CD4-positive, CD25-positive, alpha-beta regulatory T cell (primary cell): ENCODE measurements at places on chromosomes 16 and 17.

DNA sequence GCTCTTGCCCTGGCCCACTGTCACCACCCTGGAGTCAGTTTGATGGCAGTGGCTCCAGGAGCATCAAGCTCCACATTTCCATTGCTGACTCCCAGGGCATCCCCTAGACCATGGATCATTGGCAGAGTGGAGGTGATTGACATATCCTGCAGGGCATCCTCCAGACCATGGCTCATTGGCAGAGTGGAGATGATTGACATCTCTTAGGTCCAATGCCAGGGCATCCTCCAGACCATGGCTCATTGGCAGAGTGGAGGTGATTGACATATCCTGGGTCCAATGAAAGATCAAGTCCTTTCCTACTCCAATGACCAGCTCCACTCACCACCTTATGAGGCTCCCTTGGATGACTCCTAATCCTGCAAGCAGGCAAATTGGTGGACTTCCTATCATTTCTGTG lies 174.3 kb upstream of the NLRP1 start:
- DNase-seq: no peak

DNA sequence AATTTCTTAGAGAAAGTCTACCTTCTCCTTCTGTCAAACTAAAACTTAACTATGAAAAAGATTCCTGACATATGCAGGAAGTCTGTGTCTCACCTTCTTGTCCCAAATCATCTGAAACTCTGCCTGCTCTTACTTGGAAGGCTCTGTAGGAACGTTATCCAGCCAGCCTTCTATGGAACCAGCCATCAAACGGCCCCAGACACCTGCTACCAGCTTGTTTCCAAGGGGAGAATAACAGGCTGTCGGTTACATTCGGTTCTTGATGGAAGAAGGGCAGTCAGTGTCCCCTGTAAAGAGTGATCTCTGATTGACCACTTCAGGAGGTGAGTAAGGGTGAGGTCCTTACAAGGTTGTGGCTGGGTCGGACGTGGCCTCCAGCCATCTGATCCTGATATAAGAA lies 1.7 kb downstream of the ADAMTS18 start:
- no peak for DNase-seq

DNA sequence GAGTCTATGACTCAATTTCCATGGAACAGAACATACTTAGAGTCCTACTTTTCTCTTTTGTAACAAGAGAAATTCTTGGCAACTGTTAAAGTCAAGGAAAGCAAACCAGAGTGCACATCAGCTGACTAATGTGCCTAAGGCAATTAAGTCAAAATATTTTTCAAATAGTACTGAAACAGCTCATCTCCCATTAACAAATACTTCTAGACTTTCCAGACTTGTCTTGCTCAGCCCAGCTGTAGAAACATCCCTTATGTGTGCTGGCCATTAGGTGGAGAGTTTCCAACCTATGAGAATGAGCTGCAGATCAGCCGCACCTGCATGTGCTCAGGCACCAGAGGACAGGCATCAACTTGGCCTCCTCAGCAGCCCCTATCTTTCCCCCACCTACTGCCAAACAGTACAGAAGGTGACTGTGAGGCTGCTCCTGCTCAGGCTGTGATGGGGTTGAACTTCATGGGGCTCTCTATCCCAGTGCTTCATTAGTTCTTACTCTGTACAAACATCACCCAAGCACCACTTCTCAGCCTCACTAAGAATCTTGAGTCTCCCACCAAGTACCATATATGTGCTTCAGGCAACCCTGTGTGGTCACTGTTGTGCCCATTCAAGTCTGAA lies 32.2 kb downstream of the TEX2 start:
- no peak for DNase-seq

DNA sequence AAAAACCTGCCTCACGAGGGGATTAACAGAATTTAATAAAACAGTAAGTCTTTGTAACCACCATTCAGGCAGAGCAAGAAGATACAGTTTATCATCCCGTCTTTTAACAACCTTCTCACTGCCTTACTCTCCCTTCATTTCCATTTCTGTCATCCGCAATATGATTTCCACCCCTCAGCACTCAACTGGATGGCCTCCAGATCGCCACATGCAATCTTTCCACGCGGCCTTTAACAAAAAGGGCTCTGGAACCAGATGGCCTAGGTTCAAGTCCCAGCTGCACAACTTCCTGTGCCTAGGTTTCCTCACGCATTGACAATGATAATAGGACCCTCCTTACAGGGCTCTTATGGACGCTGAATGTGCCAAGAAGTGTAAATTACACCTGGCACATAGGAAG lies 103.6 kb downstream of the GAS7 start:
- no peak for DNase-seq

DNA sequence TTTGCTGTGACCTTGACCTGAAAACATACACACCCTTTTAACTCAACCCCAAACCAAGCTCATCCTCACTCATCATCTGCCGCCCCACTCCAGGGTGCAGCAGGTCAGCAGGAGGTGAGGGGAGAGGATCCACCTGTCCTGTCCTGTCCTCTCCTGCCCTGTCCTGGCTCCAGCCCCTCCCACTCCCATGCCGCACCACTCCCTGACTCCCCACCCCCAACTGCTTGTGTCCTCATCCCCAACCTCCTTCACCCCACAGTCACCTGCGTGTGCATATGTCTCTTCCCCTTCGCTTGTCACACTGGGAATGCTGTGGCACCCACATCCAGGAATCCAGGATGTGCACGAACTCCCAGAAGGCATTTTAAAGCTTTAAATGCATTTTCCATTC lies 15.6 kb downstream of the NGFR start:
- DNase-seq: no peak

GRCh38 chr17:44793885-44794842 lies 35.4 kb downstream of the ADAM11 start:
- DNase-seq: no peak

GRCh38 chr17:37490022-37490587 lies 414 bp downstream of the DUSP14 start:
- peak; percentile 57 for DNase-seq

GRCh38 chr16:87138738-87139267 lies 178.4 kb downstream of the C16orf95 start:
- no peak for DNase-seq

- DNase-seq: no peak
Observed at GRCh38 chr16:81457326-81458133, 12.9 kb downstream of the CMIP start.

DNA sequence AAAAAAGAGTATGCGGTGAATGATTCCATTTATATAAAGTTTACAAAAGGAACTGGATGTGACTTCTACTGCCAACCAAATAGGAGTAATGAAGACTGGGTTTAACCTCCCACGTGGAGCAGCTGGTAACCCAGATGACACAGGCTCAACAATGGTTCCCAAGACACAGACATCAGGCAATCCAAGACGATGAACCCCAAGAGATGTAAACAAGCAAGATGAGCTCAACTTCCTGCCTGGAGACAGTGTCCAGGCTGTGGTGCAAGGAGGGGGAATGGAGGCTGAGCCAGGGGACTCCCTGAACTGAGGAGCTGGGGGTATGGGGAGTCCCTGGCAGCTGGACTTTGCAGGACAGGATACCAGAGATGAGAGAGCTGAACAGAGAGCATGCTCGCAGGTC lies 104.7 kb downstream of the LITAF start:
- DNase-seq: no peak

- no peak for DNase-seq
Observed at GRCh38 chr16:46884513-46885293, 541 bp downstream of the GPT2 start.

DNA sequence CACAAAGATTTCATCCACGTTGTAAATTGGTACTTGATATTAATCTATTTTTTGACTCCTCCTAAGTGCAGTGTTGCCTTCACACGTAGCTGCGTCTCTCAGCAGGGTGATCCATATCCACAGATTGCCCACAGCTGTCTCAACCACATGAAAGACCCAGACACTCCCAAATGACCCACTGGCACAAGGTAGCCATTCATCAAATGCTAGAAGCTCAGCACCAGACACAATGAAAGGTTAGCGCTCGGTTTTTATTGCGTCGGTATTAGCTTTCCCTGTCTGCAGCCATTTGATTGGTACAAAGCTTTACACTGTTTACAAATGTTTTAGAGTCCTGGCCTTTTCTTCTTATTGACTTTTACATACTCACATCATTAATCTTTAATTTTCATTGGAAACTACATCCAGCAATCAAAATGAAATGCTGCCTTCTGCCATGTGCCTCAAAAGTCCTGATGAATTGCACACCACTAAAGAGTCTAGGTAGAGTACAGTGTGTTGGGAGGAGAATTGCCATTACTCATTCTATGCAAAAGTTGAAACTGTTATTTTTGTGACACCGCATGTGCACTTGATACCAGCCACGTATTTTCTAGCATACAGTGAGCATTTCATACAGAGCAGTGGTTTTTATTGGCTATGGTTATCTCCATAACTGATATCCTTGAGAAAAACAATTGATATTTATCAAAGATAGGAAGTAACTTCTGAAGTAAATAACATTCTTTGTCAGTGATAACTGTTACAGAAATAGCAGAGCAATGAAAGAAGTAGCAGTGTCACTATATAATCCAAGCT lies 127.3 kb upstream of the NUDT7 start:
- DNase-seq: no peak

DNA sequence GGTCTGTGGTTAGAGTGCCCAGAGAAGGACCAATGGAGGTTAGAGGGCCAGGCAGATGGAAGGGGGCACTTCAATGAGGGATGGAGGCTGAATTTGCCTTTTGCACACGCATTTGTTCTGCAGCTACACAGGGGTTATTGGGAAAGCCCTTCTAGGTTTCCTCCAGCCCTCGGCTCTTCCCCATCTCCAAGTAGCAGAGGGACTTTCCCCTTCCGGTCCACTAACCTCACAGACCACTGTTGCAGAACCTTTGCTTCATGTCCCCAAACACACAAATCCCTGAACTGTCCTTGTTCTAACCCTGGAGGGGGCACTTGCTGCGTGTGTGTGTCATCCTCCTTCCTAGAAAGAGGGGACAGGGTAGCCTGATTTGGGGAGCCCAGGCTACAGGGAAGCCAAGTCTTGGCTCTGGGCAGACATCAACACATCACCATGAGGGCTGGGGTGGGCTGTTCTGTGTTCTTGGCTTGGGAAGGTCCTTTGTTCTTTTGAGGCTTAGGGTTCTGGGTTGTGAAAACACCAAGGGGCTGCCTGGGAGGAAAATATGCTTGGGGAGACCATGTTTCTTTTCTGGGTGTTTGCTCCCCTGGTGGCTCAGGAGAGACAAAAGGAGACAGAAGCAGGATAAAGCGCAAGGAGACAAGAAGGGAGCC lies 7.3 kb upstream of the NR1D1 start:
- peak; percentile 21 for DNase-seq

GRCh38 chr17:42111265-42111636 lies 1.3 kb downstream of the DHX58 start:
- no peak for DNase-seq

- DNase-seq: no peak
Observed at GRCh38 chr16:51807551-51807950, 656.5 kb upstream of the SALL1 start.

DNA sequence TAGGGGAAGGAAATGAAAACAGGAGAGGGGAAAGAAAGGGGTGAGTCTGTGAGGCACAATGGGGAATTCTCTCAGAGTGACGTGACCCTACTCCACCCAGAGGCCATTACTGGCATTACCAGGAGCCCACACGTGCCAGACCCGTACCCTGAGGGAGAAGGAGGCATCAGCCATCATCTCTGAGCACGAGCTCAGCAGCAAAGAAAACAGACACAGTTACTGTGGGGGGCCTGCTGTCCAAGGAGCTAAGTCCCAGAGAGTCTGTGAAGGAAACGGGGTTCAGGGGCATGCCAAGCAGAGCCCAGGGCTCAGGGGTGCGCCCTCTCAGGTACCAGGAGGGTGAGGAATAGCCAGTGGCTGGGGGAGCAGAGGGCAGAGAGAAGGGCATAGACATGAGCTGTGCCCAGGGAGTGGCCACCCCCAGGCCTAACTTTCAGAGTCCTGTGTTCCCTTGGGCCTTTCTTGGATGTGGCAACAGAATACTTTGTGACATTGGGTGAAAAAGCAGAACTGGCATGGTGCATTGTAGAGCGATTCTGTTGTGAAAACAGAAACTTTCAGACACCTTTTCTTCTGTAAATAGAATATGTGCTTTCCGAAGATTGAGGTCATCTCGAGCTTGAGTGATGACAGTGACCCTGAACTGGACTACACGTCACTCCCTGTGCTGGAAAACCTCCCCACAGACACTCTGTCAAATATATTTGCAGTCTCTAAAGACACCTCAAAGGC lies 11.3 kb downstream of the TAF1C start:
- peak; percentile 43 for DNase-seq

DNA sequence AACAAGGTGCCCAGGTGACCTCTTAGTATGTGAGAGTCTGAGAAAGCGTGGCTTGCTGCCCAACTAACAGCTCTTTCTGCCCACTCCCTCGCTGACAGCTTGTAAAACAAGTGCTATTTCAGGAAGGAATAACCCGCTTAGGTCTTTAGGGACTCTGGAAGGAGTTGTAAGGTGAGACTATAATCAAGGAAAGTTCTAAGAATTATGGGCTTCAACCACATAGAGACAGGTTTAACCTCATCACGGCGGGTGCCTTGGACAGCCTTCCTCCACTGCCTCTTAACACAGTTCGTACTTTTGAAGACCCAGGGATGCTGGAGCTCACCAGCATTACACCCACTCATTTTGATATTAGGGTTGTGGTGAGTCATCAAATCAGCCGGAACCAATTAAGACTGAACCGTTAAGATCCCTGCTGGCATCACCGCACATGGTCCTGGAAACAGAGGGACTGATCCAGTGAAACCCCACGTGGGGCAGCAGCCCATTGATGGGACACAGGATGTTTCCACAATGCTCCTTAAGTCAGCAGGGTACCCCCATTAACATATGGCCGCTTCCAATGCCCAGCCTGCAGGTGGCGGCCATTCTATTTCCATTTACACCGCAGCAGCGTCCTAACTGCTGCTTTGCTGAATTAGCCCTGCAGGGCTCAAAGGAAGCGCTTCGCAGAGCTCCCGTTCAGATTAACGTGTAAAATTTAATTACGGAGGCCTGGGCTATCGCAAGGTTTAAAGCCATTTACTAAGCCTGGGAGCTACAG lies 176.6 kb upstream of the SDK2 start:
- no peak for DNase-seq

- DNase-seq: no peak
Observed at GRCh38 chr16:51035711-51036110, 115.4 kb downstream of the SALL1 start.

GRCh38 chr17:9924735-9925191 lies 19.7 kb upstream of the RCVRN start:
- peak; percentile 24 for DNase-seq

GRCh38 chr16:54945063-54945462 lies 14.4 kb downstream of the IRX5 start:
- no peak for DNase-seq

DNA sequence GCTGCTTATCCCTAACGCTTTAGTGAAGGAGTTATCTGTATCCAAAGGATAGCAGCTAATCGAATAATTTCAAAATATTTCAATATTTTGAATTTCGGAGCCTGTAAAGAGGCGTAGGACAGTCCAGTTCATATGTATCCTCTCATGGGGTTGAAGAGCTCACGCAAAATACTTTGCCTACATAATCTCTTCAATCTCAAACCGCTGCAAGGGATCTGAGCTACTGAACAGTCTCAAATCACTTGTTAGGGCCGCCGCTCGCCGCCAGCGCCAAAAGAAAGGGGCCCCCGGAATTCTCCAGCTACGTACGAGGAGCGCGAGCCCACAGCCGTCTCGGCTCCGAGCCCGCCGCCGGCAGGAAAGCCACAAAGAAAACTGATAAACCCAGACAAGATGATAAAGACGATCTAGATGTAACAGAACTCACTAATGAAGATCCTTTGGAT lies 601 bp upstream of the RFWD3 start:
- no peak for DNase-seq
